Naive thymus-derived CD8-positive, alpha-beta T cell (primary cell): ENCODE measurements at places on chromosomes 1 and 21. TPM values are rescaled to one million over a fixed set of nuclear protein-coding genes. Genes with fewer than 3 reads are reported as not detected.
A peak's percentile ranks its signal among the peaks of the same experiment; 100 is the strongest.

GRCh38 chr1:2044510-2045319, 5.5 kb upstream of the PRKCZ start:
- peak; percentile 83 for DNase-seq
- peaks cover 26% of the 10 kb centered on the region for H3K4me1 ChIP-seq
- peaks cover 10% of the 10 kb centered on the region for H3K27me3 ChIP-seq
- H3K27ac ChIP-seq, result no peak overlapping the region
- no peaks in the 10 kb centered on the region for H3K36me3 ChIP-seq

DNA sequence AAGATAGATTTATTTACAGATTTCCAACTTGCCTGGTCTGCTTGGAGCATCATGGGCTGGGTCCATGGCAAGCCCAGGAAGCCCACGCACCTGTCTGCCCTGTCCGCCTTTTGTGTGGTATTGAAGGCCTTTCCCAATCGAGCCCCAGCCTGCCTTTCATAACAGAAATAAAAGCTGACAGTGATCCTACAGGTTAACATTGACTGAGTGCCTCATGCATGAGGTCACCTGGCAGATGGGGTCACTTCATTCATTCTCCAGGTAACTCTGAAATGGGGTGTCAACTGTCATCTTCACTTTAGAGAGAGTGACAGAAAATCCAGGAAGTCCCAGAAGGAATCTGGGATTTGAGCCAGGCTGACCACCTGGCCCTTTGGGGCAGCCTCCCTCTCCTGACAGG, 36.3 kb upstream of the CASZ1 start:
- H3K27me3 ChIP-seq, result peaks cover 38% of the 10 kb centered on the region
- H3K36me3 ChIP-seq, result no peaks in the 10 kb centered on the region
- no peaks in the 10 kb centered on the region for H3K4me1 ChIP-seq
- no peak for DNase-seq
- H3K4me3 ChIP-seq, result no peak overlapping the region

GRCh38 chr1:230191079-230191804, 124.2 kb downstream of the GALNT2 start:
- peaks cover 23% of the 10 kb centered on the region for H3K36me3 ChIP-seq
- no peaks in the 10 kb centered on the region for H3K27me3 ChIP-seq
- H3K4me1 ChIP-seq, result peaks cover 67% of the 10 kb centered on the region
- DNase-seq, result no peak
- H3K4me3 ChIP-seq, result no peak overlapping the region

DNA sequence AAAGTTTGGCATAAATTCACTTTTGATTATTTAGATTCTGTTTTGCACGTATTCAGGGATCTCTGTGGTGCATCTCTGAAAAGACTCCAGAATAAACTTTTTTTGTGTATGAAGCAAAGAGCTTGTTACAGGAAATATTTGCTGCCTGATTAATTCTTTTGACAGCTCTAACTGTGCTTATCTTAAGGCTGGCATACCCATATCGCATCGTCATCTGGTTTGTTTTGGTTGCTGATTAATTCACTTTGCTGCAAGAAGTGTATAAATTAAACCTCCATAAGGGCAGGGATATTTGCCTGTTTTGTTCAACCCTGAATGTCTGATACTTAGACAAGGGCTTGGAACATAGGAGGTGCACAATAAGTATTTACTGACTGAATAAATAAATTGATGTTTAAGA, 17.5 kb upstream of the DUSP10 start:
- no peaks in the 10 kb centered on the region for H3K36me3 ChIP-seq
- no peak overlapping the region for H3K27ac ChIP-seq
- peaks cover 6% of the 10 kb centered on the region for H3K4me1 ChIP-seq
- DNase-seq, result no peak
- no peaks in the 10 kb centered on the region for H3K27me3 ChIP-seq

GRCh38 chr1:60535713-60536112, 462.1 kb upstream of the C1orf87 start:
- H3K27me3 ChIP-seq, result peaks cover 14% of the 10 kb centered on the region
- no peak for DNase-seq
- H3K4me1 ChIP-seq, result no peaks in the 10 kb centered on the region
- no peak overlapping the region for H3K27ac ChIP-seq
- no peak overlapping the region for H3K4me3 ChIP-seq
- H3K36me3 ChIP-seq, result no peaks in the 10 kb centered on the region

DNA sequence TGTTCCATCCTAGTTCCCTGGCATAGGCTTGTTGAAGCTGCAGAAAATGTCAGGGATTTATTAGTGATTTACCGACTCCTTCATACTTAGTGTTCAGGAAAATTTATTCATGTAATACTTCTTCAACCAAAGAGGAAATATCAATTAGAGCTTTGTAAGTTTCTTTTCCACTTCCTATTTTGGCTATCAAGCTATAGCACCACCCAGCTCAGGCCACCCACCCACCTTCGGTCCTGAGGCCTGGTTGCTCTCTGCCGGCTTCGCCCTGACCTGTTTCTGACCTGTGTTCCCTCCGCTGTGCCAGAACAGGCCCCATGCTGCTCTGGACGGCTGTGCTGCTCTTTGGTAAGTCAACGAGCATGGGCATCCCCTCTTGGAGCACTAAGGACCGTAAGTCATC, at the start of gene FCRL6:
TSS of gene FCRL6 (plus strand) at position 250 of the 400 bp plus-strand sequence. CDS start at position 315, 65 bp downstream.
- peaks cover 2% of the 10 kb centered on the region for H3K27me3 ChIP-seq
- peak within 1 kb of the TSS; percentile 64 for H3K4me3 ChIP-seq
- H3K36me3 ChIP-seq, result no peaks in the 10 kb centered on the region
- H3K27ac ChIP-seq, result no peak within 1 kb of the TSS

GRCh38 chr1:52164604-52165003, 22.7 kb downstream of the ZFYVE9 start:
- DNase-seq, result no peak
- H3K4me3 ChIP-seq, result no peak overlapping the region

GRCh38 chr1:44592208-44593145, 81.8 kb downstream of the TMEM53 start:
- H3K4me3 ChIP-seq, result no peak overlapping the region
- no peak for DNase-seq
- no peak overlapping the region for H3K27ac ChIP-seq
- peaks cover 6% of the 10 kb centered on the region for H3K27me3 ChIP-seq

GRCh38 chr21:31347435-31348032, 3.5 kb upstream of the TIAM1 start:
- no peak for DNase-seq
- H3K27ac ChIP-seq, result no peak overlapping the region
- no peaks in the 10 kb centered on the region for H3K36me3 ChIP-seq
- H3K4me1 ChIP-seq, result peaks cover 19% of the 10 kb centered on the region
- H3K27me3 ChIP-seq, result peaks cover 15% of the 10 kb centered on the region

DNA sequence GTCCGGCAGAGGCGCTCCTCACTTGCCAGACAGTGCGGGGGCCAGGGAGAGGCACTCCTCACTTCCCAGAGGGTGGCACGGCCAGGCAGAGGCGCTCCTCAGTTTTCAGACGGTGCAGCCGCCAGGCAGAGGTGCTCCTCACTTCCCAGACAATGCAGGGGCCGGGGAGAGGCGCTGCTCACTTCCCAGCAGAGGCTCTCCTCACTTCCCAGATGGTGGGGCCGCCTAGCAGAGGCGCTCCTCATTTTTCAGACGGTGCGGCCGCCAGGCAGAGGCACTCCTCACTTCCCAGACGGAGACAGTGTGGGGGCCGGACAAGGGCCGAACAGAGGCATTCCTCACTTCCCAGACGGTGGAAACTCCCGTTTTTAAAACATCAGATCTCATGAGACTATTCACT, 238.4 kb upstream of the CACYBP start:
- no peaks in the 10 kb centered on the region for H3K27me3 ChIP-seq
- no peak overlapping the region for H3K27ac ChIP-seq
- DNase-seq, result no peak
- peaks cover 2% of the 10 kb centered on the region for H3K36me3 ChIP-seq
- no peaks in the 10 kb centered on the region for H3K4me1 ChIP-seq

- H3K4me3 ChIP-seq, result no peak overlapping the region
- no peak for DNase-seq
- no peak overlapping the region for H3K27ac ChIP-seq
- H3K4me1 ChIP-seq, result peaks cover 22% of the 10 kb centered on the region
These were observed 152.4 kb downstream of the GALNT2 start for GRCh38 chr1:230219174-230220067.

DMRTA2 gene
- not detected for total RNA-seq

TNFAIP8L2 gene
- 31.5 TPM for total RNA-seq

HCRTR1 gene
- total RNA-seq, result not detected

RGS18 gene
- total RNA-seq, result 0.41 TPM

CATSPERE gene
- total RNA-seq, result 2.7 TPM

MMP23B gene
- 6.1 TPM for total RNA-seq

LRRC3 gene
- total RNA-seq, result 0.91 TPM
